ENCODE measurements at places on chromosomes 12 and 14.

- no peak for DNase-seq
These were observed 2.1 kb downstream of the SLC25A47 start for GRCh38 chr14:100325231-100325632.

- DNase-seq, result no peak
These were observed 90.2 kb upstream of the HECTD1 start for GRCh38 chr14:31297701-31298344.

GRCh38 chr12:19402211-19402610, 37.1 kb upstream of the AEBP2 start:
- DNase-seq, result no peak

DNA sequence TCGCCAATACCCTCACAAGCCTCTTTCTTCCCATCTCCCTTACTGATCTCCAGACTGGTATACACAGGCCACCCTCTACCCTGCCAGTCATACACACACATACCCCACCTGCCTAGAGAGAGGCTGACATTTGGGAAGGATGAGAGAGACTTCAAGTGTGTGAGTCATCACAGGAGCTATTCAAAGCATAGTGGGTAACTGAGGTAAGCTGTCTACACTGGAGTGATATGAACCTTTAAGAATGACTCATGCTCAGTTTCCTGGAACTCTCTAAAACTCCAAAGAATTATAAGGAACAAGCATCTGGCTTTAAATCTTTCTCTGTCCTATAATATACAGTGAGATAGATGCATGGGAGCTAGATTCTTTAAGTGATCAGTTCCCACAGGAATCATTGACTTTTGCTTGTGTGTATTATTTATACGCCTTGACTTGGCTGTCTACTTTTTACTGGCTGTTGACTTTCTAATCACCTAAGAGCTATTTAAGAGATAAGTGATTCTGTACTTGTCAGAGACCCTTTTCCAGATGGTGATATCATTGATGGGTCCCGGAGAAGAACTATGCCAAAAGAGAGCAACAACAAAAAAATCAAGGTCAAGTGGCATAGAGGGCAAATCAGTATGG, 5.8 kb downstream of the IGF1 start:
- DNase-seq, result no peak

- DNase-seq, result no peak
These were observed 680.9 kb upstream of the TBX3 start for GRCh38 chr12:115364921-115365320.

GRCh38 chr14:104697317-104697703, 7.9 kb downstream of the INF2 start:
- DNase-seq, result no peak

- DNase-seq, result no peak
These were observed 158.0 kb downstream of the ETV6 start for GRCh38 chr12:11807458-11807857.

GRCh38 chr14:56212521-56212920, 94.3 kb downstream of the PELI2 start:
- DNase-seq, result no peak

GRCh38 chr12:62632411-62632918, 165.8 kb downstream of the MON2 start:
- peak; percentile 20 for DNase-seq

- no peak for DNase-seq
These were observed 4.5 kb upstream of the SETD1B start for GRCh38 chr12:121799156-121799841.

DNA sequence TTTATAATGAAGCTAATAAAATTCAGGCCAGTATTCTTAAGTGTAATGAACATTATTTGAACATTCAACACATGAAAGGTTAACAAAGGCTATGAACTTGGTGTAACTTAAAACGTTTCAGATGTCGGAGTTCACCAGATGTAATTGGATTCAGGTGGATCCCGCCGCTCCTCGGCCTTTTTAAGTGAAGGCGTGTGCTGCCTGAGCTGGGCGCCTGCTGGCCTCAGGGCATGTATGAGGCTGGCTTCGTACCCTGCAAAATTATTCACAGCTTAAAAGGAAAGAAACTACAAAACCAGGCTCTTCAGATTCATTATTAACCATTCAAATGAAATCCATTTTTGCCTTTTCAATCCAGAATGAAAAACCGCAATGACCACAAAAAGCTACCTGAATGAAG, 69.9 kb downstream of the WIF1 start:
- no peak for DNase-seq

- no peak for DNase-seq
These were observed 87.8 kb upstream of the EEA1 start for GRCh38 chr12:93016752-93017350.

DNA sequence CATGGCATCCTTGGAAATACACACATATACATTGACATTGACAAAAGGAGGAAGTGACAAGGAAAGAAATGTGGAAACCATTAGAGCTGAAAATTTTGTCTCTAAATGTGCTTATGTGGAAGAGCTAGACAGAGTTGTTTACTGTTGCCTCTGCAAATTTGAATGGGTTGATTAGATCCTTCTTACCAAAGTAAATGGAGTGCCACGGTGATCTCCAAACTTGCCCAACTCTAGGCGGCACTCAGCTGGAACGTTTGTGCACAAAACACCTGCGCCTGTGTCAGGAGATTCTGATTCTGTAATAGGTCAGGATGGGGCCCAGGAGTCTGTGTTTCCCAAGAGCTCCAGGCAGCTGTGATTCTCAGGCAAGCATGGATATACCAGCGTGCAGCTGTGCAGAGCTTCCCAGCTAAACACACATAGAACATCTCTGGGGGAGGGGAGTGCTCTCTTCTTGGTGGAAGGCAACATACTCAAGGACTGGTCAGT, 77.8 kb upstream of the BDKRB2 start:
- DNase-seq, result no peak

DNA sequence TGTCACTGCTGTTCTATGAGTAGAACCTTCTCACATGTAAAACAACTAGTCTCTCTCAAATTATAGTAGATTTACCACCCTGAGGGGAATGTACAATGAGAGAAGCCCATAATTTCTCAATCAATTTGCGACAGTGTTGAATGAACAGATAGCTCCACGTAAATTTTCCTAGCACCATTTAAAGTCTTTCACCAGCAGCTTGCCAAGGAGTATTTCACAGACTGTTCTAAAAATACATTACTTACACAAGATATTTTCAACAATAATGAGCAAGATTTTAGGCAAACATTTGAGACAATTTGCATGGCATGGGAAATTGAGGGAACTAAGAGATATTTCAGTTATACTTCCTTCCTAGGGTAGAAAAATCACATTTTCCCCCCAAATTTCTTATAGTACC, 151.6 kb downstream of the KICS2 start:
- no peak for DNase-seq

GRCh38 chr12:51131745-51132521, 41.0 kb downstream of the TFCP2 start:
- no peak for DNase-seq

- DNase-seq, result no peak
These were observed 561.2 kb upstream of the SEL1L start for GRCh38 chr14:82094829-82095345.

DNA sequence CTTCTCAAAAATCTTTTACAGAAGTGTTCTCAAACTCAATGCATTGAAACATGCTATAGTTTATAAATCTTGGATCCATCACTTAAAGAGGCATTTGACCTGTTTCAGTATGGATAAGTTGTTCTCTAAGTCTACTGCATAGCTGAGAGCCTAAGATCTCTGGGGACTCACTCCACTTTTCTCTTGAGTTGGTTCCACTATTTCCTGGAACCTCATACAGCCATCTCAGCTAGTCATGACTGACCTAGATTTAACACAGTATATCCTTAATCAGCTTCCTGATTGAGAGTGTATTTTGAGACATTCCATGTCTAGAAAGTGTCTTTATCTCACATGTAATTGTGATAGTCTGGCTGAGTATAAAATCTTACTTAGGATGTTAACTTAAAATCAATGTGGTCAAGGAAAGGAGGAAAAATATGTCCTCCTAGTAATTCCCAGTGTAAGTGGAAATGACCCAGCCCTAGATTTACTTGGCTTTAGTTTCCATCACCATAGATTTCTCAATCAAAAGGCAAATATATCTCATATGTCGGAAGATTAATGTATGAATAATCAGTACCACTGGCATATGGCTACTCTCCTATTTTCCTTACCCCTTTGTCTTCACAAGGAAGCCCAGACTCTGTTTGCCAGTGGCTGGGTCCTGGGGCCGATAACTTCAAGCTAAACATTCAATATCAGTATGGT, 61.9 kb downstream of the KICS2 start:
- no peak for DNase-seq

- DNase-seq, result no peak
These were observed 60.4 kb upstream of the FAR2 start for GRCh38 chr12:29088611-29089219.

- no peak for DNase-seq
These were observed 56.7 kb downstream of the NTF3 start for GRCh38 chr12:5488626-5488955.

DNA sequence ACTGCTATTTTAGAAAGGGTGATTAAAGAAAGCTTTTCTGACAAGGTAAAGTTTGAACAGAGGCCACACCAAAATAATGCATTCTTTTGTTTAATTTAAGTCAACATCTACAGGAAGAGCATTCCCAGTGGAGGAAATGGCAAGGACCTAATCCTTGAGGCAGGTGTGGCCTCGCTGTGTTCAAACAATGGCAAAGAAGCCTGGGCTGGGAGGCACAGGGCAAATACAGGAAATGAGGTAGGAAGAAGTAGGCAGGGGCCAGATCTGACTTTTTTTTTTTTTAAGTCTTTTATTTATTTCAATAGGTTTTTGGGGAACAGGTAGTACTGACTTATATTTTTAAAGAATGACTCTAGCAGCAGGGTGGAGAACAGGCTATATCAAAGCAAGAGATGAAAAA, 53.5 kb downstream of the ARMH4 start:
- peak; percentile 18 for DNase-seq

DNA sequence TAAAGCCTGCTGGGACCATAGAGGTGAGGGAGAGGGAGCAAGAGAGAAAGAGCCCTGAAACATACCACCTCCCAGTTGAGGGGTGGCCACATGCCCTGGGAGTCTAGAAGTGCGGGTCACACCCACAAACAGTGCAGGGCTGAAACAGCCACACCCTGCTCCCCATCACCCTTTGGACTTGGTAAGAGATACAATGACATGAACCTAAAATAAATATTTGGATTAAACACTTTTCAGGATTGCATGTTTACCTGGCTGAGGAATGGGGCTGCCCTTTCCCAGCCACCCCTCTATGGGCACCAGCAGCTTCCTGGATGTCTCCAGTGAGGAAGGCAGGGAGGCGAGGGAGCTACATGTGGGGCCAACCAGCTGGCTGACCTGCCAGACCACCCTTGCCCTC, 39.0 kb upstream of the TC2N start:
- DNase-seq, result no peak

- no peak for DNase-seq
These were observed 31.0 kb downstream of the ITGA7 start for GRCh38 chr12:55676707-55677106.

GRCh38 chr12:95653771-95654546, 102.7 kb upstream of the USP44 start:
- DNase-seq, result no peak

DNA sequence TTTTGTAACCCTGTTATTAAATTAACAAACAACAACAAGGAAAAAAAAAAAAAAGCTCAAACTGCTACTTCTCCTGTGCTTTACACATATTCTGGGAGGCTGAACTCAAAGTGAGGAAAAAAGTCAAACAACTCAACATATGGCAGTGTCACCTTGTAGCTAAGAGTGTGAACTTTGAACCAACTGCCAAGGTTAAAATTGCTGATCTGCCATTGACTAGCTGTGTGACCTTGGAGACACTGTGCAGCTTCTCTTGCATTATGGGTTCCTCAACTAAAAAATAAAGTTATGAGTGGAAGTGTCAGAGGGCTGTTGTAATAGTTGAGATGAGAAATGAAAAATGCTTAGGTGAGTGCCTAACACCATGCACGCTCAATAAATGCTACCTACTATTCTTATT, 34.2 kb downstream of the STXBP6 start:
- no peak for DNase-seq

- no peak for DNase-seq
These were observed 72.7 kb upstream of the FUT8 start for GRCh38 chr14:65339866-65340265.

- DNase-seq, result peak; percentile 75
These were observed 525.2 kb upstream of the CCDC196 start for GRCh38 chr14:65961004-65961403.

GRCh38 chr14:84131924-84132323, 1398.0 kb upstream of the FLRT2 start:
- no peak for DNase-seq

GRCh38 chr12:24977060-24977459, 28.2 kb upstream of the BCAT1 start:
- DNase-seq, result no peak
